Thoracic aorta (tissue), 2 donors: ENCODE measurements at places on chromosomes 2 and 18.

GRCh38 chr18:44386401-44386800 lies 294.3 kb upstream of the SETBP1 start:
- no peak for DNase-seq

- DNase-seq: no peak
These were observed 663 bp downstream of the C2orf49 start for GRCh38 chr2:105338020-105338385.

DNA sequence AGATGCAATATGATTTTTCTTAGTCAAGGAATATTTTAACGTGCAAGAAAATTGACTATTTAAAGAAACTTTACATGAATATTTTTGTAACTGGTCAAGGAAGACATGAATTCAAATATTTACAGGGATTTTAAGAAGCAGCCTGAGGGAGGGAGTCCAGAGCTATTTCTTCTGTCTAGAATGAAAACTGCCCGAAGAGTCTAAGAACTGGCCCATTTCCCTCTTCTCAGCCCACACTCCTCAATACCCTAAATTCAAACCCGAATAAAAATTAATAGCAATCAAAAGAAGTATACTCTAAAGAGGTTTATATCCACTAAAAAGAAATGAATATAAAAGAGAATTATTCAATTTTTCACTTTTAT lies 6.5 kb upstream of the NDUFV2 start:
- no peak for DNase-seq

- DNase-seq: no peak
These were observed 66.7 kb upstream of the ZFP36L2 start for GRCh38 chr2:43292851-43293743.

DNA sequence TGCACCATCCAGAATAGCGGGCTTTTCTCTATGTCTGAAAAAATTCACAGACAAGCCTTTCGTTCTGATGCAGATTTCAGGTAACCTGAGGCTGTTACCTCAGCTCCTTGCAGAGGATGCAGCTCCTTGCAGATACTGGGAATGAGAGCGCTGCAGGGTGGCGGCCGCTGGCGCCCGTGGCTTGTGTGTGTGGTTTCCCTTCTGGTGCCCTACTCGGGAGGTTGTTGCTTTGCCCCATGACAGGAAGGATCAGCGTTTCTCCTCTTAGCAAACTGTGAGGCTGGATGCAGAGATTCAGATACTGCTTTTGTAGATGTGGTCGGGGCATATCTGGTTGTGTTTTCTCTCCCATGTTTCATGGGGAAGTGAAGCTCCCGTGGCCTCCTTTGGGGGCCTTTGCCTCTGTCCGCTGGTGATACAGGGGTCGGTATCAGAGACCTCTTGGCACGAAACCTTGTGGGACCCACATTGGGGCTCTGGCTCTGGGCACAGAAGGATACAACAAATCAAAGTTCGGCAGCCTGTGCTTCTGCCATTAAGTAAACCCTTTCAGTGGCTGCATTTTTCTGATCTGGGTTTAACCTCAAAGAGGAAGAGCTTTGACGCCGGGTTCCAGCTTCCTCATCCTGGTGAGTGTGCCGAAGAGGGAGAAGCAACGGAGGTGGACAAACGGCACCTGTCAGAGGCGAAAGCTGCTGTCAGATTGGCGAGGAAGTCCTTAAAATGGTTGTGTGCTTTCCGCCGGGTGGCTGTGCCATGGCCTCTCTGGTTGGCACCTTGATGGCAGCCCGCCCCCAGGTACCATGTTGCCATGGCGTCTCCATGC lies 127.8 kb downstream of the MBP start:
- DNase-seq: no peak

DNA sequence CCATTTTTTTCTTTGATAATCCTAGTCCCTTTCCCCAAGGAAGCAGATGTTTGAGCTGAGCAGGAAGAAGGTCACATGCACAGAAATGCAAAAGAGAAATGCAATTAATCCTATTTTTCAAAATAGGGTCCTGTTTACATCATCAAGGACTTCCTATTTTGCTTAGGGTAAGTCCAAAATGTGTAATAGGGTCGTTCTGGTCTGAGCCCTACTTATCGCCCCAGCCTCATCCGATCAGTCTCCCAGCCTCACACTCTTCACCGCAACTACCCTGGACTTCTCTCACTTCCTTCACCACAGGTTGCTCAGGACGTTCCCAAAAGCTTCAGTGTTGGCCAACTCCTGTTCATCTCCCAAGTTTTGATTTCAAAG lies 32.8 kb downstream of the FOSL2 start:
- DNase-seq: no peak

DNA sequence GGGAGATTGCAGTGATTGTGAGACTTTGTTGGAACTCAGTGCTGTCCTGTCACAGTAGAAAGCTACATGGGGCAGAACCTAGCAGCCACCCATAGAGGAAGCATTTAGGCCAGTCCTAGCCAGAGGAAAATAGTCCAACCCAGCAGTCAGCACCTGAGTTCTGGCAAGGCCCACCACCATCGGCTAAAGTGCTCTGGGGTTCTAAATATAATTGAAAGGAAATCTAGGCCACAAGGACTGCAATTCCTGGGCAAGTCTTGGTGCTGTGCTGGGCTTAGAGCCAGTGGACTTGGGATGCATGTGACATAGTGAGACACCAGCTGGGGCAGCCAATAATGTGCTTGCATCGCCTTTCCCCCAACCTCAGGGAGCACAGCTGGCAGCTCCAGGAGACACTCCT lies 28.9 kb upstream of the ACTR2 start:
- DNase-seq: no peak

DNA sequence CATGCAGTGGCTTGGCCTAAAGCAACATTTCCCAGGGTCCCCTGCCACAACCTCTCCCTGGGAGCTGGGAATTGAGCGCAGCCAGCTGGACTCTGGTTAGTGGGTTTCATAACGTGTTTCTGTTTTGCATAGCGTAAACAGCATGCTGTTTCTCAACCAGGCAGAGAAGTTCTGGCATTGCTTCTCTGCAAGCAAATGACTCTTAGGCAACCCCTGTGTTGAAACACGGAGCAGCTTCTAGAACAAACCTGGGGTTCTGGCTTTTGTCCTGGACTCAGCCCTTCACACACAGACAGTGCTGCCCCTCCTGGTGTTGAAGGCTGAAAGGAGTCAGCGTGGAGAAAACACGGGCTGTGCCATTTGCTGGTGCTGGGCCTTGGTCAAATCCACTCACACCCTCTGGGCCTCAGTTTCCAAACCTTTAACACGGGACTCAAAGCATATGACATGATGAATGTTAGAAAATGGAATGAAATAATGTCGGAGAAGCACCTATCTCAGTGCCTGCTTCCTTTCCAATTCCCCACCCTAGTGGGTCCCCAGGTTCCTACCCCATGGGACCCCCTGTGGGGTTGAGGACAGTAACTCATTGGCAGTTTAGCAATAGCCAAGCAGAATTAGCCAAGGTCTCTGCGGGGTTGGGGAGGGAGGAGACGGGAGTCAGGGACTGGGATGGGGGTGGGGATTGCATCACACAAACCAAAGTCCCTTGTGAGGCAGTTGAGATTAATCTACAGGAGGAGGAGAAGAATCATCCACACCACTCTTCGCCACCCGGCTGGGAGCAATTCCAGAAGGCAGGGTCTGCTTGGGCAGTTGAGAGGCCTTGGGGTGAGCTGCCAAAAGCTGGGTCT lies 30.2 kb upstream of the IL1R2 start:
- peak; percentile 62 for DNase-seq

DNA sequence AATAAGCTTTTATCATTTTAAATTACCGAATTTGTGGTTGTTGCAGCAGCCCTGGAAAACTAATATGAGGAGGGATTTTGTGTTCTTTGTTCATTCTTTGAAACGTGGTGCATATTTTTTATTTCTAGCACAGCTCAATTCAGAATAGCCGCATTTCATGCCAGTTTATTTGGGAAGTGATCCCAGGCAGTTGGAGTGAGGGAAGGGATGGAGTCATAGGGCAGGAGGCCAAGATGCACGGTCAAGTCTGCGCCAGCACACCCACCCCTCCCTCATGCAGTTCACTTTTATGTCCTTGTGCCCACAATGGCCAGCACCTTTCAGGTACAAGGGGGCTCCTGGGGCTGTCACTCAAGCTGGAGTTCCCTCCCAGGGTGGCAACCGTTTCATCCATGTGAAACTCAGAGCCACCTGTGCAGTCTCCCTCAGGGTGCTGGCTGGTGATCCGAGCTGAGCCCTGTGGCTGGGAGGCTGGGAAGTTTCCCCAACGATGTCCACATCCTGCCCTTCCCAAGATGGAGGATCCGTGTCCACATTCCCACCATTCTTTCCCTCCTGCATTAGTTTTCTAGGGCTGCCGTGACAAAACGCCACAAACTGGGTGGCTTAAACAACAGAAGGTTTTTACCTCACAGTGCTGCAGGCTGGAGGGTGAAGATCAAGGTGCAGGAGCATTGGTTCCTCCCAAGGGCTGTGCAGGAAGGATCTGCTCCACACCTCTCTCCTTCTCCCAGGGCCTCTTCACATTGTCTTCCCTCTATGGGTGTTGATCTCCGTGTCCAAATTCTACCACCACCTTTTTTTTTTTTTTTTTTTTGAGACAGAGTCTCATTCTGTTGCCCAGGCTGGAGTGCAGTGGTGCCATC lies 68.5 kb upstream of the ITGA6 start:
- DNase-seq: peak; percentile 8

DNA sequence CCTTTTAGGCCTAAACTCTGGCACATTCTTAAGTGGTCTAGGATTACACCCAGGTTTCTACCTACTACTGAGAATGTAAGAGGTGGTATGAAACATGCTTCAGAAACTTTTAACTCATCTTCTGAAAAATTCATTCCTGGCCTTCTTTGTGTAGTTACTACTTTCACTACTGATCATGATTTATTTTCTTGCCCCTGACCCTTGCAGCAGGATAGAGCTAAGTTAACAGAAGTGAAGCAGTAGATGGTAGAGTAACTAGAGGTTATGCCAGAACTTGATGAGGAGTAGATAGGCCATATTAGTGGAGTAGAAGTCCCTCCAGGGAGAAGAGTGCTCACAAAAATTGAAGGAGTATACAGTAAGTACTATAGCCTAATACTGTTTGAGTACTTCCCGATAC lies 75.5 kb upstream of the MSTN start:
- no peak for DNase-seq

- no peak for DNase-seq
These were observed 11.1 kb upstream of the DNPEP start for GRCh38 chr2:219398721-219399363.

DNA sequence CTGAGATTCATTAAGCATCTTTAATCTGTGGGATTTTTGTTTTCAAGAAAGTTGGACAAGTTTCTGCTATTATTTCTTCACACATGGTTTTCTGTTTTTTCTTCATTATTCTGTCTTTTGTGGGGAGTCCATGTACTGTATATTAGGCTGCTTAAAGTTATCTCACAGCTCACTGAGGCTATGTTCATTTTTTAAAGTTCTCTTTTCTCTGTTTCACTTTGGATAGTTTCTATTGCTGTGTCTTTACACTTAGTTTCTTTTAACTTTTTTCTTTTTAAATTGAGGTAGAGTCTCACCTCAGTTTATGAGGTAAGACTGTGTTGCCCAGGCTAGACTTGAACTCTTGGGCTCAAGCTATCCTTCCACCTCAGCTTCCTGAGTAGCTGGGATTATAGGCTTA lies 8.6 kb downstream of the OSBPL6 start:
- DNase-seq: no peak

DNA sequence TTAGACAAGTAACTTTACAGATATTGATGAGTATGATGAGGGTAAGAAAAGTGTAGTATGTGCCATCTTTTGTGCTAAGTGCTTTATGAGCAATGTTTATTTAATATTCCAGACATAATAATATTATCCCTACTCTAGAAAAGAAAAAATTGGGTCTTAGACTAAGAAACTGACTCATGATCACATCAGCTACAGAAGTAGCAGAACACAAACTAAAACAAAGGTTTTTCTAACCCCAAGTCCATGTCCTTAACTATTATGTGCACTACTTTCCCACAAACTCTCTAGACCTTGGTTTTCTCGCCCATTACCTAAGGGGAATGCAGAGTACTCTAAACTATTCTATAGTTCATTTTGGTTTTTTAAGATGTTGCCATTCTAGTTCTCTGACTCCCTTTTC lies 64.5 kb downstream of the BAZ2B start:
- no peak for DNase-seq

DNA sequence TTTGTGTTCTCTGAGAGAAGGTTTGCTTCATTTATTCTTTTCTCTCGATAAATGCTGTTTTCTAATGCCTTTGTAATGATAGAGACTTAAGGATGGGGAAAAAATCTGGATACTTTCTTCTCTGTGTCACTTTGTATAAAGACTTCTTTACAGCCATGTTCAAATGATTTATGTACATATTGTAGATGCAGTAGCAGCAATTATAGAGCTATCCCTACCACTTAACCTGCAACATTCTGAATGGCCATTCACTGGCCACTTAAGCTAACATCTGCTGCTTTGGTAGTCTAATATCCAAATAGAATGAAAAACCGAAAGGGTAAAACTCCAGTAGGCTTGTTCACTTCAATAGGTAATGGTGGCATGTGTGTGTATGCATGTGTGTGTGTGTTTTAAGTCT lies 97.8 kb downstream of the CSRNP3 start:
- DNase-seq: no peak

DNA sequence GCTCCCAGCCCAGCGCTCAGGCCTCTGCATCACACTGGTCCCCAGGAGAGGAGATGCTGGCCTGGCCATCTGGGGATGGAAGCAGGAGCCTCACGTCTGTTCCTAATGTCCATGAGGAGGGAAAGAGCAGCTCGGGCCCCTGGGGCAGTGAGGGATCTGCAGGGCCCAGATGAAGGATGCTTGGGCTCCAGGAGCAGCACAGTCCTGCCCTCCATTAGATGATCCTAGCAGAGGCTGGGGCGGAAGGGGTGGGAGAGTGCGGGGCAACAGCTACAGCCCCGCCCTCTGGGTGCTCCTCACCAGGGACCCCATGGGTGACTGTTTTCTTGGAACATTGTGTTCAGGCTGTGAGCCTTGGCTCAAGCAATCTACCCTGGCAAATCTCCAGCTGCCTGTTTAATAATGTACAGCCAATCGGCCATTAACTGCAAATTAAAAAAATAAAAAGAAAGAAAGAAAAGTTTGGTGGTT lies 49.7 kb downstream of the TNS1 start:
- DNase-seq: no peak

- no peak for DNase-seq
These were observed 81.5 kb upstream of the FZD7 start for GRCh38 chr2:201952187-201952586.

GRCh38 chr2:26033270-26033817 lies 540 bp upstream of the RAB10 start:
- peak; percentile 41 for DNase-seq

GRCh38 chr2:18312818-18313217 lies 247.6 kb downstream of the RDH14 start:
- no peak for DNase-seq

GRCh38 chr2:105645031-105645937 lies 99.4 kb upstream of the NCK2 start:
- DNase-seq: no peak

DNA sequence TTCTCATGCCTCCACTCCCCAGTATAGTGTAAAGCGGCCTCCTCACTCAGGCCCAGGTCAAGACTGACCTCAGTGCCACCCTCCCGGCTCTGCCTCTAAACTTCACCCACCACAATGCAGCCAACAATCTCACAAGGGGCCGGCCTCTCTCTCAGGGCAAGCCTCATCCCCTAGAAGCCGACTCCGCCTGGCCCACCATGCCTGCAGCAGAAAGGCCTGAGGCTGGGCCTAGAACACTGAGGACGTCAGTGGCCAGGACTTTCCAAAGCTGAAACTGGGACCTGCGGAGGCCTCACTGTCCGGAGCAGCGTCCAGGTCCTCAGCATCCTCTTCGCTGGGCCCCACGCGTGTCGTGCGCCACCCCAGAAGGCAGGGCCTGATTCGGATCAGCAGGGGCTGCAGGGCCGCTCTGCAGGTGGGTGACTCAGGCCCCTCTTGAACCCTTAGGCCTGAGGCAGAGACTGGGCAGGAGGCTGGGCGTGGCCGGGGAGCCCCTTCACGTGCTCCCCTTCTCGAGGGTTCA lies 52.9 kb downstream of the PKDCC start:
- no peak for DNase-seq
